ENCODE measurements at places on chromosomes 3 and 15.

GRCh38 chr3:180961087-180961486, 28.4 kb downstream of the DNAJC19 start:
- no peak for DNase-seq

DNA sequence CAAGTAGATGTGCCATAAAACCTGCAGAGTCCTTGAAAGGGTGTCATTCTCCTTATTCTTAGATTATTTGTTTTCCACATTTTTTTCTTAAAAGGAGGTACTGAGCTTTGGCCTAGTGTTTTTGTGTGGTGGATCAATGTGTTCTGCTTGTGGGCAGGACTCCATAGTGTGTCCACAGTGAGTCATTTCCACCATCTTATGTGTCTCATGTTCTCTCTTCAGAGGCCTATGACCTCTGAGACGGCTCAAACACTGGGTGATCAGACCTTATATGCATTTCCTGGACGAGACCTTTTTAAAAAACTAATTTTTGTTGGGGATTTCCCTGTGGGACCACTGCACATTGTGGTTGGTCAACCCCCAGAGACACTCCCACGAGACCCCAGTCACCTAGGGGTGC, 93.4 kb downstream of the CHCHD4 start:
- no peak for DNase-seq

GRCh38 chr3:106700981-106701380, 676.3 kb upstream of the CCDC54 start:
- DNase-seq, result no peak

DNA sequence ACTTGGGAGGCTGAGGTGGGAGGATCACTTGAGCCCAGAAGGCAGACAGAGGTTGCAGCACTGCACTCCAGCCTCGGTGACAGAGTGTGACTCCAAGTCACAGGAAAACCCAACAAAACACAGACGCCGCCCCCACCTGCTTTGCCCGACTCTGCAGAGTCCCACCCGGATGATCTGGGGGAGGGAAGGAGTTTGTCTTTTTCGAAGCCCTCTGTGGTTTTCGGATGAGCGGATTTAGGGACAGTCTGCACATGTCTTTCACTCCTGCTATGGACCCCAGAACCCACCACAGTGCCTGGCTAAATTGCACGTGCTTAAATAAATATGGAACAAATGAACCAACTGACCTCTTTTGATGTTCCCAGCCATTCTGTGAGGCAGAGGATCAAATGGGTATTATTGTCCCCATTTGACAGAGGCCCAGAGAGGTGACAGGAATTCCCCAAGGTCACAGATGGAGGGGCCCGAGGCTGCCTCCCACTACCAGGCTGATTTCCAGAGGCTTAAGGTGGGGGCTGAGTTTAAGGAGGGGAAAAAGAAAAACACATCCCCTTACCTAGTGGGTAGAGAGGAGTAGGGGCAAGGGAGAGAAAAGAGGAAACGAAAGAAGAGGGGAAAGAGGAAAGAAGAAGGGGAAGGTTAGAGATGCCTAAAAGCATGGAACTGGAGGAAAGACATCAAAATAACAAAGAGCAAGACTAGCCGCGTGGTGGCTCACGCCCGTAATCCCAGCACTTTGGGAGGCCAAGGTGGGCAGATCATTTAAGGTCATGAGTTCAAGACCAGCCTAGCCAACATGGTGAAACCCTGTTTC, 59.4 kb upstream of the TFRC start:
- DNase-seq, result no peak

DNA sequence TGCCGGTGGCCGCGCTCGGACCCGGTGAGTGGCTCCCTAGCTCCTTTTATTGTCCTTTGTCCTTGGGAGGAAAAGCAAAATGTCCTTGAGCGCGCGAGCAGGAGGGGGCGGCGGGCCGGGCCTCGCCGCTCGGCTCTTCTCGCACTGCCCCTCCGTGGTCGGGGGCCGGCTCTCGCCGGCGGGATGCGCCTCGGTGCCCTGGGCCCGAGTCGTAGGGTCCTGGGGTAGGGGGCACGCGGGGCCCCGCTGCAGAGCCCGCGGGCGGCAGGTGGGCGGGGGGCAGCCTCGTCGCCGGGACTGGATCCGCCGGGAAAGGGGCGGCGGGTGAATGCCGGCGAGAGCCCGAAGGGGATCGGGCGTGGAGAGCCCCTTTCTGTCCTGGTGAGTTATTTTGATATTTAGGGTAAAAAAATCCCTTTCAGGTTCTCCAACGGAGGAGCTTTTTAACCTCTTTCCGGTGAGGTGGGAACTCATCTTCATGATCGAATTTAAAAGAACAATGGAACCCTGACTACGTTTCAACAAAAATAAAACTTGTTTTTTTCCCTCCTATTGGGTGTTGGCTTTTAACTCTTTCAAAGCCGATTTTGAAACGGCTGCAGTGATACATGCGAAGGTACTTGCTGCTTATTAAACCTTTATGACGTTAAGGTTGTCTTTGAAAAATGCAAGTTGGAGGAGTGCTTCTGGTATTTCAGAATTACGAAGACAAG, 16.8 kb upstream of the CHD2 start:
- DNase-seq, result peak; percentile 66

- DNase-seq, result no peak
Observed at GRCh38 chr15:51768018-51768417, 16.6 kb downstream of the TMOD2 start.

- no peak for DNase-seq
Observed at GRCh38 chr15:64305261-64305660, 50.7 kb downstream of the CSNK1G1 start.

DNA sequence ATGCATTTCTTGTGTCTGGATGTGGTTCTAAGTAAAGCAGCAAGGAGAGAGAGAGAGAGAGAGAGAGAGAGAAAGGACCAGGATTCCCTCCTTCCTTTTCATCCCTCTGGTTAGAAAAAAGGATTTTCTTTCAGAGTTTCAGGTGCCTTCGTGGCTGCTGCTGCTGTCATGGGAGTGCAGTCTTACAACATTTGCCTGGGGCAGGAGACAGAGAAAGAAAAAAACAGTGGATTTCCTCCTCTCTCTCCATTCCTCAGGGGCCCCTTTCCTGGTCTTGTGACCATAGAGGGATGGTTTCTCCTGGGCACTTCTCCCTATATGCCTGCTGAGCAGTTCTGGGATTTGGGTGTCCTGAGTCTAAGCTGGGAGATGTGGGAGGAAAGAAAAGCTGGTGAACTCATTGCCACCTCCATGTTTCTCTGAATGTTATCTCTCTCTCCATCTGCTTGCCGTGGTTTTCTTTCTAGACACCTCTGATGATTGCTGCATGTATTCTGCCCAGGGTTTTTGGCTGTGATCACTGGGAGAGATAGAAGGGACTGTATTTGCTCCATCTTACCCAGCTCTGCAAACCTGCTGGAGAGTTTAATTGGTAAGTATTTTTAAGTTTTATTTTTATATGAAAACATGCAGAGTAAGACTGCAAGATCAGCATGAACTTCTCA, 142.4 kb upstream of the RGMA start:
- peak; percentile 14 for DNase-seq

DNA sequence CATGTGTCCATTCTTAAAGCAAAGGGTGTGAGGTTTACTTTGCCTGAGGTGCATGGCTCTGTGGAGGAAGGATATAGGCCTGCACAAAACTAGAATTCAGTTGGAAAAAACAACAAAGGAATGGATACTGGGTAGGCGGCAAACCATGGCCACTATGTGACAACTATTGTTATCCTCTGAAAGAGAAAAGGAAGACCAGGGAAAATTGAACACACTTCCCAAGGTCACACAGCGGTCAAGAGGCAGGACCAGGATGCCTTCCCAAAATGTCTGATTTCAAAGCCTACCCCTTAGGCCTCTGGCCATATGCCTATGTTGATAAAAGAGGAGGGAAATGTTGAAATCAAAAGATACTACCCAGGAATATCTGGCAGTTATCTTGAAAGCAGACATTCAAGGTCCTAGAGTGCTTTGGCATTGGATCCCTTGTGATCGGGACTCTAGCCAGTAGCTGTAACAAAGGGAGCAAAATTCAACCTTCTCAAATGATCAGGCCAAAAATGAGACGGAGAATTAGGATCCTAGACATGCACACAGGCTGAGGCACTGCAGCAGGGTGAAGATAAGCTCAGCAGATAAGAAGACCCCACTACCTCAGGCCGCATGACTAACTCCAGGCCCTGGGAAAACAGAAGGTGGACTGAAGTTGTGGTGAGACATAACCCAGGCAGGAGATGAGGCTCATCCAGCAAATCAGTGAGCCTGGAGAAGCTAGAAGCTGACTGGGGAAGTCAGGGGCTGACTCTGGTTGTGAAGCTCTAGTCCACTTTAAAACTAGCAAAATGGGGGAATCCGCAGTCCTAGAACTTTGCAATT, 292.2 kb downstream of the NEK10 start:
- DNase-seq, result no peak

GRCh38 chr3:151016478-151016795, 43.9 kb upstream of the CLRN1 start:
- DNase-seq, result no peak

- DNase-seq, result no peak
Observed at GRCh38 chr3:73783811-73784210, 159.1 kb upstream of the PDZRN3 start.

GRCh38 chr3:24086206-24086605, 141.1 kb downstream of the NR1D2 start:
- no peak for DNase-seq

Data from activated CD4-positive, alpha-beta T cell treated with anti-CD3 and anti-CD28 coated beads, Interleukin-10, Interleukin-2, amounts not matched to agents 100 ng/mL and 50 ng/mL, durations not matched to agents 16 hours and 8 hours (primary cell).